ENCODE measurements at places on chromosomes 4 and X. TPM values are rescaled to one million over a fixed set of nuclear protein-coding genes. Genes with fewer than 3 reads are reported as not detected.

Gene AFM
- total RNA-seq = not detected

Gene CCSER1
- total RNA-seq = not detected

Gene HELT
- total RNA-seq = not detected

Gene KCNE5
- 0.98 TPM for total RNA-seq

Gene GYPA
- not detected for total RNA-seq

Gene TBL1X
- total RNA-seq = 12.9 TPM

Gene NOX1
- not detected for total RNA-seq

Gene GAGE12F
- total RNA-seq = not detected

Gene SERPINA7
- total RNA-seq = not detected

Gene PCYT1B
- total RNA-seq = under 0.01 TPM

Gene ATP2B3
- total RNA-seq = not detected

All from subcutaneous preadipocyte (primary cell).